SJSA1 (cell line): ENCODE measurements at places on chromosomes 4 and X. TPM values are rescaled to one million over a fixed set of nuclear protein-coding genes. Genes with fewer than 3 reads are reported as not detected.

DNA sequence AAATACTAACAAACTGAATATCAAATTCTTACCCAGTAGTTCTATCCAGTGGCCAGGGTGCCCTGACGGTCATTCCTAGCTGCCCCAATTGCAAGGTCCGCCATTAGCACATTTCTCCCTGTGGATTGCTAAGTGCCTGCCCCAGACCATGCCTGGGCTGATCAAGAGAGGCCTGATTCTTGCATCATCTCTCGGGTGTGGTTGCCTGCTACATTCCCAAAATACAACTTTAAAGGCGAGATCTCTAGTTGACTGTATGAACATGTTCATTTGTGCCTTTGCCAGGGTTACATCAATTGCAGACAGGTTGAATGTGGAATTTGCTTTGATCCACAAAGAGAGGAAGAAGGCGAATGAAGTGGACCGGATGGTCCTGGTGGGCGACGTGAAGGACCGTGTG is 28.0 kb downstream of the PRPS2 start:
- no peak for DNase-seq

Gene TMPRSS11E
- not detected in 2 replicates for total RNA-seq

Gene LRP2BP
- total RNA-seq, result 0.22 and 0.29 TPM in 2 replicates

DNA sequence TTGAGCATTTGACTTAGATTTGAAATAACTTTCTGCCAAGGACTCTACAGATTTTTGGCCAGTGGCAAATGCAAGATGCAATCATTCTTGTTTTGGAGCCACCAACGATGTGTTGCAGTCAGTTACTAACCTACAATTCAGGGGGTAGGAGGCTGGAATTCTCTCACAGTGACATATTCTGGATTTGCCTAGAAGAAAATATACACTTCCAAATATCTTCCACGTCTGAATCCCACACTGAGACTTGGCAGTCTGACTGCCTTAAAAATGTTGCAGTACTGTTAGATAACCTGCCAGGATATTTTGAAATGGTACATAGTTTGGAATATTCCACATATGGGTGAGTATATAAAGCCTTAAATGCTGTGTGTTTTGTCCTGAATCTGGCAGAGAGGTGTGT is 27.6 kb upstream of the AGTR2 start:
- no peak for DNase-seq

DNA sequence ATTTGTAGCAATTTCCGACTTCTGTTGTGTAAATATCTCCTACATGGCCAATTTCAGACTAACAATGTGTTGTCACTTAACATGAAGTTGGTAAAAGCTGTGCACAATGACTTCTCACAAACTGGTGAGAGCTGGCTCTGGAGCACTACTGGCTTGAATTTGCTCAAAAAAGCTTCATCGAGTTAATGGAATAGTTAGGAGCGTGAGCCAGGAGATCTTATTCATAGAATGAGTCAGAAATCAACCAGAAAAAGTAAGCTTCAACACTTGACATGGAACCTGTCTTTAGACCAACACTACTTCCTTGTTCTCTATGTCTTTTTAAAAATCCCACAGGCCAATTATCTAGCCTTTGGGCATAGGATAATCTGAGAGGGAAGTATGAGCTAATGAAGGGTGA is 7.9 kb upstream of the CHRDL1 start:
- DNase-seq, result no peak

DNA sequence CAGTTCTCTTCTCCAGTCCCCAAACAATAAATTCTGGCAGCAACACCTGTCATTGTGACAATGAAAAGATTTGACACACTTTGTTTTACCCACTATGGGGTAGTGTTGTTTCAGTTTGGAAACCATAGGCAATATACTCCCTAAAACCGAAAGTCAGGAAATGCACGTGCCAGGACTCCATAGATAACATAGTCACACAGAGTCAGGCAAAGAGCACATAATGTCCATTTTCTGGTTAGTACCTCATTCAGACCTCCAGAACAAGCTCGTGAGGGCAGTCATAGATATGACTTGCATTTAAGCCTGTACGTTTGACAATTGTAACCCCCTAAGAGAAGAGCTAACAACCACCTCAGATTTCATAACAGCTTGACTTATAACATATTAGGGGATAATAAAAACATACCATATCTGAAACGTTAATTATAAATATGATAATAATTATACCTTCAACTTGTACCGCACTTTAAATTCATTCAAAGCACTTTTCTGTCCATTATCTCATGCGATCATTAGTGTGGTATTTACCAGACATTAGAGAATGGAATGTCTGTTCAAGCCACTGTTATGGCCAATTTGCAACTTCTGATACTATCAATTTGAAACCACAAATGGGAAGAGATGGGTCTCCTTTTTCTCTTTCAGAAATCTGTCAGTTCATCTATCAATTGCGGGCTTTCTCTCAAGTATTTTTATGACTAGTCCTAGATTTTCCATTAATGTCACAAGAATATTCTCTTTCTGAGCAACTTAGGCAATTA is 147.4 kb downstream of the LDB2 start:
- no peak for DNase-seq

DNA sequence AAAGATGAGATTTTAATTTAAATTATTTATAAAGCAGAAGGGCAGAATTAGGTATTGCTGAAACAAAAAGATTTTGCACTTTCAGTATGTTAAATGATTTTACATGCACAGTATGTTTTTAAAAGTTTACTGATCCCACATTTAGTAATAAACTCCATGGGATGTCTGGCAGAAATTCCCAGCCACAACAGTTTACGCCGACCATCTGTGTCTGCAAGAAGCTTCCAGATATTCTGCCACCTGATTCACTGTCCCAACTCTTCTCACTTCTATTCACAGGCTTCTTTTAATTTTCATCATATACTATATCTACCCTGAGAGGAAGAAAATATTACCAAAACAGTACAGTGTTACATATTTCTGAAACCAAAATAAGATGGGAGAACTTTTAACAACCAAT is 115.8 kb upstream of the IQCM start:
- no peak for DNase-seq

- no peak for DNase-seq
These were observed 311.6 kb downstream of the FAM133A start for GRCh38 chrX:93985344-93986307.

Gene PDGFRA
- total RNA-seq, result 18.0 and 26.2 TPM in 2 replicates

Gene CT55
- total RNA-seq, result not detected in 2 replicates

DNA sequence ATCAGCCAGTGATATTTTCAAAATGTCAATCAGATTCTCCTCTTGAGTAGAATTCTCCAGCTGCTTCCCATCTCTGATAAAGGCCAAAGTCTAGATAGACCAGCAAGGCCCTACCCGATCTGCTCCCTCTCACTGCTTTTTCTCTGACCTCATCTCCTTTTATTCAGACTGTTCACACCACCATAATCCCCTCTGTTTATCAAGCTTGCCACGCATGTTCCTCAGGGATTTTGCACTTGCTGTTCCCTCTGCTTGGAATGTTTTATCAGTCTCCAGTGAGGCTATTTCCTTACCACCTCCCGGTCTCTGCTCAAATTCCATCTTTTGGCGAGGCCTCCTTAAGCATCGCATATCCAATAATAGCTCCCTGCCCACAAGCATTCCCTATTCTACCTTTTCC is 20.1 kb downstream of the NOCT start:
- DNase-seq, result no peak

- DNase-seq, result no peak
These were observed 310.4 kb downstream of the SPRY1 start for GRCh38 chr4:123706973-123707372.

GRCh38 chr4:7777871-7778509 is 161.7 kb downstream of the AFAP1 start:
- DNase-seq, result peak; percentile 46

- DNase-seq, result no peak
These were observed 7.6 kb downstream of the ARSJ start for GRCh38 chr4:113971706-113972360.

DNA sequence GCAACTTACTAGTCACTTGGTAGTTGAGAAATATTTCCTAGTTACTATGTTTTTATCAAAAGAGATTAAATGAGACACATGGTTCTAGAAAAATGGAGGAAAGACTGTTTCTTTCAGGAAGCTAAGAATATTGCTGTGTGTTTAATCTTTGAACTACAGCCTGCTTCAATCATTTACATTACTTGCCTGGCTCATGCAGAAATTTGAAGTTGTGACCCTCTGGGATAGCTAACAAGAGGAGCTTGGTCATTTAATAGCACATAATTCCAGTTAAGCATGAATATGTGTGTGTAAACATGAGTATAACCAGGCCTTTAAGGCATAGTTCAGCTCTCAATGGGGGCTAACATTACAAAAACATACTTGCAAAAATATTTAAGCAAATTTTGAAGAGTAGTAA is 44.6 kb upstream of the SLC25A4 start:
- DNase-seq, result no peak

Gene CLDN34
- not detected in 2 replicates for total RNA-seq

- peak; percentile 20 for DNase-seq
These were observed 1.4 kb upstream of the HAUS7 start for GRCh38 chrX:153471663-153472280.

Gene MAGEA11
- total RNA-seq, result not detected in 2 replicates

- no peak for DNase-seq
These were observed 287.1 kb downstream of the ANK2 start for GRCh38 chr4:113336556-113336955.

Gene PLXNB3
- total RNA-seq, result 0.03 and 1.3 TPM in 2 replicates

DNA sequence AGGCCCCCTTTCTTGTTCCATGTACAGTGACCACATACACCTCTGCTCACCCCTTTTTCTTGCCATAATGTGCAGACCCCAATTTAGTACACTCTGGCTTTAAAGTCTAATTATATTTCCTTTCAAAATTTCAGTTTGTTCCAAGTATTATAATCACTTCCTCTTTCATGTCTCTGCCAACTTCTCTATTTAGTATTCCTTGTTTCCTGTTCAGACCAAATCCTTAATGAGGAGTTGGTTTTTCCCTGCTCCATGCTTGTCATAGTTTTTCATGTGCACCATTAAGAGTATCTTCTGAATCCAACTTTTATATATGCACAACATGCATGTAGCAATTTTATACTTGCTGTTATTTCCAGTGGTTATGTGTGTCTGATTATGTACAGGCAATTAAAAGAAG is 32.3 kb downstream of the USP53 start:
- DNase-seq, result no peak

Gene H2BW2
- not detected in 2 replicates for total RNA-seq

Gene PAGE4
- total RNA-seq, result not detected in 2 replicates

- no peak for DNase-seq
These were observed 609.1 kb upstream of the TECRL start for GRCh38 chr4:65018313-65018712.

Gene ADRA2C
- total RNA-seq, result not detected in 2 replicates

- no peak for DNase-seq
These were observed 16.1 kb downstream of the NKX3-2 start for GRCh38 chr4:13527981-13528820.

DNA sequence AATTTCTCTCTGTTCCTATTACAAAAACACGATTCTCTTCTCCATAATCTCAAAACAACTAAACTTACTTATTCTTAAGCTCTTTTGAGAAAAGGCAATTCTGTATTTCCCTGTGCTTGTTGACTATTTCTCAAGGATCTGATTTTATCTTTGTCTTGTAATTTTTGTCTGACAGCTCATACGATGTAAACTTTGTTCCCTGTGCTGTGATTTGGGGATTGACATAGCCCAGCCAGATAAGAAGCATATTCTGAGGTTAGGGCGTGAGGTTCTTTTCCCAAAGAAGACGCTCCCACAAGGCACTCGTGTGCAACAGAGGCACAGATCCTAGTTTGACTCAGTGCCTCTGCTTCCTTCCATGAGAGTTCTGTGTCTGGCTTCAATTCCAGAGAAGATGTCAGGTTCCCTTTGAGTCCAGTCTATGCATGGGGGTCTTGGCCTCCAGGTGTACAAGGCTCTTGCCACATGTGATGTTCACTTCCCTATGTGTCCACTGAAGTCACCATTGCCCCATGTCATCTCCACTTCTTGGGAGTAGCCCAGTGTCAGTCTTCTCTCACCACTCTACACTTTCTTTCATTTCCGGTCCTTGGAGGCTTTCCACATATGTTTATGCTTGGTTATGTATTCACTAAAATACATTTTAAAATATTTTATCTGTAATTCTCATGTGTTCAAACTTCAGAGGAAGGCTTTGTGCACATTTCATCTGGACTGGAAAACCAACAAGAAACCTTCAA is 94.8 kb downstream of the MID1 start:
- DNase-seq, result no peak

Gene SLC25A14
- total RNA-seq, result 7.5 and 14.9 TPM in 2 replicates

- no peak for DNase-seq
These were observed 125.0 kb upstream of the MSX1 start for GRCh38 chr4:4734425-4734824.
